Memory B cell (primary cell): ENCODE measurements at places on chromosomes 4 and X.

DNA sequence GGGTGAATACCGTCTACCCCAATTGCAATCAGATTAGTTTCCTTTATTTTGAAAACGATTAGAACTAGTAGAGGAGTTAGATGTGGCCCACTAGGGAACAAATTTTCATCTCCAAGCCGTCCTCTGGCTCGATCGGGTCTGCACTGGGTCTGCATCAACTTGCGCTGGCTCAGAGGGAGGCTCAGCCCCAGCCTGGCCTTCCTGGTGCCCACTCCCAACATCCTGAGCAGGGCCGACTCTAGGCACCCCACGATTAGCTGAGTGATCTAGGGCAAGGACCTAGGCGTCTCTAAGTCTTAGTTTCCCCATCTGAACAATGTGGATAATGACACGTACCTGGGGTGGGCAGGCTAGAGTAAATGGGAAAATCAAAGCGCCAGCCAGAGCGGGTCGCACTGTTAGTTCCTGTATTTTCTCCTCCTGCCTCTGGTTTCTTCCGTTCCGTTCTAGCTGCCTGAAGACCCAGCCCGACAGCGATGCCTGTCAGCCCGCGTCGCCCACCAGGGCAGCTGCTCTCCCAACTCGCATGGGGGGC lies 7.7 kb upstream of the HAND2 start:
- no peaks in the 10 kb centered on the region for H3K36me3 ChIP-seq
- peak overlapping the region; percentile 21 for H3K4me3 ChIP-seq
- DNase-seq, result no peak

GRCh38 chrX:17547658-17548057 lies 172.7 kb downstream of the NHS start:
- H3K36me3 ChIP-seq, result no peaks in the 10 kb centered on the region
- no peaks in the 10 kb centered on the region for H3K27me3 ChIP-seq
- H3K4me3 ChIP-seq, result no peak overlapping the region
- DNase-seq, result no peak
- no peaks in the 10 kb centered on the region for H3K4me1 ChIP-seq

DNA sequence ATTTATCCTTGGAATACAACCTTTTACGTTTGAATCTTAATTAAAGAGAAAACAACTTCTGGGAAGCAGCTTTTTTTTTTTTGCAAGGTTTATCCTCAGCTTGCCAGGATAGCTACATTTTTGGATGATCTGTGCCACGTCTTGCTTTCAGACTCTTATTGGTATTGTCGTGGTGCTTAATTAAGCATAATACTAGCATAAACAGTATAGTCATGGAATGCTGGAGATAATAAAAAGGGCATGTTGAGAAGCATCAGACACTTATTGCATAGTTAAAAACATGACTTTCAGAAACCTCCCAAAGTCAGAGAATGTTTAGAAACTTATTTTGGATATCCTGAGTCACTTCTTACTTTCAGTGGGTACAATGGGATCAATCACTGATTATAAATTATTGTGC lies 77.0 kb downstream of the PALLD start:
- H3K27ac ChIP-seq, result no peak overlapping the region
- no peak overlapping the region for H3K4me3 ChIP-seq
- no peak for DNase-seq
- H3K27me3 ChIP-seq, result no peaks in the 10 kb centered on the region

DNA sequence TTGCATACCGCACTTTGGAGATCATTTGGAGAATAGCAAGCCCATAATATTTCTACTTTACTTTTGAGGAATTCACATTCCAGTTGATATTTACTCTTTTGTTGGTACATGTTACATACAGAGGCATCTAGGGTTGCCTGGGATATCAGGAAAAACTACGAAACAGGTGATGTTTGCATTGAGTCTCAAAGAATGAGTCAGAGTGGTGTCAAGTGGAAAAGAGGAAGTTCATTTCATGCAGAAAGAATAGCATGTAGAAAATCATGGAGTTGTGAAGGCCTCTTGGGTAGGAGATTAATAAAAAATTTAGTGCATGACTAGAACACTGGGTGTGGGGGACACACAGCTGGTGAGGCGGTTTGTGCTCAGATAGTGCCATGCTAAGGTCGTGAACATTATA lies 33.5 kb upstream of the ELOVL6 start:
- no peak overlapping the region for H3K4me3 ChIP-seq
- no peak for DNase-seq
- peaks cover 3% of the 10 kb centered on the region for H3K4me1 ChIP-seq
- no peak overlapping the region for H3K27ac ChIP-seq
- no peaks in the 10 kb centered on the region for H3K36me3 ChIP-seq

GRCh38 chrX:119325456-119325855 lies 73.7 kb upstream of the SLC25A43 start:
- peak overlapping the region; percentile 55 for H3K27ac ChIP-seq
- no peak overlapping the region for H3K4me3 ChIP-seq
- no peaks in the 10 kb centered on the region for H3K4me1 ChIP-seq
- DNase-seq, result no peak
